ENCODE measurements at places on chromosomes 6 and 20.

DNA sequence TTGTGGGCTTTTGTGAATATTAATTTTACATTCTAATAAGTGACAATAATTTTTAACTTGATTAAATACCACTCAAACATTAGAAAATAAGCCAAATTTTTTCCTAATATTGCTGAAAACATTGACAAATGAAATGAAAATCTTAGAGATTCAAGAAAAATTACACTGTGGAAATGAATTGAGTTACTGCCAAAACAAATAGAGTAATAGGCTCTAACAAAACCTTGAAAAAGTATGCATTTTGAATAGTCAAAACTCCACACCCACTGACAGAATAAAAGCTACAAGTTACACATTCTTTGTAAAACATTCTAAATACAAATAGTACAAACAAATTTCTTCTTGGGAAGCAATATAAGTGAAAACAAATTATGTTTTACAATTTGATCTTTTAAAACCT lies 5.9 kb downstream of the TBX18 start:
- DNase-seq = no peak

- DNase-seq = no peak
Observed at GRCh38 chr6:38161754-38162492, 342.4 kb downstream of the ZFAND3 start.

GRCh38 chr6:119467488-119468081 lies 118.0 kb upstream of the MAN1A1 start:
- no peak for DNase-seq

GRCh38 chr6:73451223-73452106 lies 632 bp downstream of the CGAS start:
- DNase-seq = peak; percentile 10

GRCh38 chr6:1724616-1725015 lies 114.9 kb downstream of the FOXC1 start:
- DNase-seq = no peak

GRCh38 chr6:113732384-113732966 lies 124.7 kb upstream of the MARCKS start:
- DNase-seq = no peak

DNA sequence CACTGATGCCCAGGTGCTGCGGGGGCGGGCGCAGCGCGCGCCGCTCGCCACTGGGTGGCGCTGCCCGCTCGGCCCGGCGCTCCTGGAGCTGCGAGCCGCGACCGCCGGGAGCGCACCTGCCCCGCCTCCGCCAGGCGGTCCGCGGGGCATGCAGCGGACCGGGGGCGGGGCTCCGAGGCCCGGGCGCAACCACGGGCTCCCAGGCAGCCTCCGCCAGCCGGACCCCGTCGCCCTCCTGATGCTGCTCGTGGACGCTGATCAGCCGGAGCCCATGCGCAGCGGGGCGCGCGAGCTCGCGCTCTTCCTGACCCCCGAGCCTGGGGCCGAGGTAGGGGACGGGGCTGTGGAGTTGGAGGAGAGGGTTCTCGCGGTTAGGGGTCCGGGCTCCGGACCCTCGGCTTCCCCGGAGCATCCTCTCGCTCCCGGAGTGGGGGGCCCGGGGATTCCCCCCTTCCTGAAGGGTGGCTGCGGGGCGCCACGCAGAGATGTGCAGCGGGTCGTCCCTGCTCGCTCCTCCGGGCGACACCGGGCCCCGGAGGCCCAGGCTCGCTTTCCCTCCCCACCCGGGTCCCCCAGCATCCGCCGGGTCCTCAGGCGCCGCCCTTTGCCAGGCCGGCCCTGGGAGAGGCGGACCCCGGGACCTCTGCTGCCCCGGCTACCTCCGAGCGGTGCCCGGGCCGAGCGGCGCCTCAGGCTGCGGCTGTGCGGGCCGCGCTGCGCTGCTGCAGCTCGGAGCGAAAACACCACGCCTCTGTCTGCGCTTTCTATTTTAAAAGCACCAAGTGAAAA lies at the start of gene BCAS4:
Gene BCAS4, plus strand, starts transcription at position 216 of the 789 bp plus-strand sequence. Its CDS starts 23 bp downstream, at position 239.
- peak; percentile 56 for DNase-seq

GRCh38 chr20:6976106-6976900 lies 208.8 kb downstream of the BMP2 start:
- DNase-seq = no peak
